ENCODE measurements at places on chromosomes 3 and 15.

- ATAC-seq = peak; percentile 76
Observed at GRCh38 chr3:129121792-129122411, at the start of gene RAB43. Gene RAB43 (minus strand): TSS chr3:129121804. CDS start chr3:129121489, 315 bp downstream.

GRCh38 chr3:95438274-95438673, 1375.4 kb downstream of the NSUN3 start:
- ATAC-seq = no peak

- ATAC-seq = no peak
Observed at GRCh38 chr15:94480289-94480834, 249.0 kb downstream of the MCTP2 start.

- ATAC-seq = no peak
Observed at GRCh38 chr3:25420885-25421284, 7.2 kb upstream of the RARB start.

GRCh38 chr3:15514663-15515340, 6.7 kb downstream of the COLQ start:
- ATAC-seq = no peak

DNA sequence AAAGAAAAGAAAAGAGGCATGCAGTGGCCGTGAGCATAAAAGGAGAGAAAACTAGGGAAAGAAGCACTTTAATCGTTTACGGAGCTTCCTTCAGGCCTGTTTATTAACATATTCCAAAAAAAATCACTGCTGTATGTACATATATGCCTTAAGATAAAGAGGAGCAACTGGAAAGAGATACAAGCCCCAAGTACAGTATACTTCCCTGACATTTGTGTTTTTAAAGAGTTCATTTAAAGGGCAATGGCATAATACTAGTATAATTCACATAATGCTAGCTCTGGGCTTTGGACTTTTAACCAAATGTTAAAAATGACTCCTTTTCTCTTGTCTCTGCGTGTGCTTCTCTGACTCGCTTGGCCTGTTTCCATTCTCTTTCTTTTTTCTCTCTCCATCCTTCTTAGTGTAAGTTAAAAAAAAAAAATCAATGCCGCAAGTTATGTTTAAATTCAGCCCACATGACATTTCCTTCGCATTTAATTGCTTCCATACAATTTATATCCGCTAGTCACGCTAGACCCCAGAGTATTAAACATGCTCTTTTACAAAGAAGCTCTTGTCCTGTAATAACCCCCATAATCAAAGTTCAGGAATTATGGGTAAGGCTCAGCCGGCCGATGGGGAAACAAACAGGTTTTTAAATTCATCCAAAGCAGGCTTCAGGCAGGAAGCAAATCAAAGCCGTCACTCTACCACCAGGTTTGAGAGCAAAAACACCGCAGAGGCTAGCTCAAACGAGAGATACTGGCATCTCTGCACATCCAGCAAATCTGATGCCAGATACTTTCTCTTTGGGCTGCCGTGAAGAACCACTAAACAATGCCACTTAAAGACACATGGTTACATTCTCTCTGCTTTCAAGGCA, 19.4 kb downstream of the WWTR1 start:
- ATAC-seq = no peak

DNA sequence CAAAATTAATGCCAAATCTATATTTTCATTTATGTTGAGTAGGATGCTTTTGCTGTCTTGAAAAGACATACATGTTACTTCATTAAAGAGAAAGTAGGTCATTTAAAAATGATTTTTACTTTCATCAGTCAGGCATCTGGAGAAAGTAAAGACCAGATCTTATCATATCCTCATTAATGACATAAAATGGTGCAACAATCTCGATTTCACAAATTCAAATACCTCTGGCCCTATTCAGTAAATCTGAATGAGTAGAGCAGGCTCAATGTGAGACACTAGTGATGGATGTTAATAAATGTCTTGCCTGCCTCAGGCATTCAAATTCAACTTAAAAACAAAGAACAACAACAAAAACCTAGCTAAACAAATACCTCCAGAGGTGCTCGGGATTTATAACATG, 714.1 kb downstream of the NAALADL2 start:
- ATAC-seq = no peak

- no peak for ATAC-seq
Observed at GRCh38 chr3:174062923-174063322, 665.4 kb downstream of the NLGN1 start.

GRCh38 chr15:96119734-96120133, 210.8 kb upstream of the NR2F2 start:
- no peak for ATAC-seq

- ATAC-seq = no peak
Observed at GRCh38 chr3:189232790-189233189, 61.0 kb downstream of the TPRG1 start.

GRCh38 chr15:101538996-101539395, 49.5 kb upstream of the PCSK6 start:
- no peak for ATAC-seq

DNA sequence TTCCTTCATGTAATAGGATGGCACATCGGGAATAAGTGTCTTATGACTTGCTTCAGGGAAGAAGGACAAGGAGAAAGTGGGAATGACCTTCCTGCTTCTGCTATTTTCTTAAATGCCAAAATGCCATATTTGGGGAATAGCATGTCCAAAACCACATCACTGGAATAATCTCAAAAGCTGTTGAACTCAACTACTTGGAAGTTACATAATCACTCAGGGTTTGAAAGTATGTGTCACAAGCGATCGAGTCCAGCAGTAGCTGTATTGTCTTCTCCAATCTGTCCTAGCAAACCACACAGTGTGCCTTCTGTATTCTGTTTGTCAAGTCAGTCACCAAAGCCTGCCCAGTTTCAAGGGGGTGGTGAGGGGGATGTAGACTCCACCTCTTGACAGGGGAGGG, 58.3 kb upstream of the GADL1 start:
- no peak for ATAC-seq

DNA sequence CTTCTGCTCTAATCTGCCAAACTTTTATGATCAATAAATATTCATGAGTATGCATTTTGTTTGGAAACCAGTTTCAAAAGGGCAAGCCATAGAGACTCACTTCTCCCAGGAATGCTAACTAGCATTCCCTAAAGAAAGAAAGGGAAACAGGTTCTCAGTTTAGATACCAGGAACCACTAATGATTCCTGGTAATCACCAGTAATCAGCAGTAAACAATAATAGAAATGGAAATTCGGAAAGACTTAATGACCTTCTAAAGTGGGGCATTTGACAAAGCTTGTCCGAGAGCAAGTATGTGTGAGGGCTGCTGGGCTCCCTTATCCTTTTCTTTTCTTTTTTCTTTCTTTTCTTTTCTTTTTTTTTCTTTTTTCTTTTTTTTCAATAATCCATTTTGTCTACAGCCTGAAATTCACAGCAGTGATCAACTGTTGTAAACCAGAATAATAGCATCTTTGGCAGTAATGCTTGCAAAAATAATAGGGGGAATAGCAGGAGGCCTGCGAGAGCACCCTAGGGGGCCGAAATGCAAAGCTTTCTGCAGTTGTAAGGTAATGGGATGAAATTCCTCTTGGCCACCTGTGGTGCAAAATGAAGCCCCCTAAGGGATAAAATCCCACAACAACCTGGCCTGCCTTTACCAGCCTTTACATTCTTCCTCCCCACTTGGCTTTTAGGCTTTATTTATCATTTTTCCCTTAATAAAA, 253.2 kb downstream of the ZPLD1 start:
- ATAC-seq = no peak

GRCh38 chr3:193963808-193964516, 172.0 kb upstream of the HES1 start:
- peak; percentile 62 for ATAC-seq

- no peak for ATAC-seq
Observed at GRCh38 chr3:129892486-129892856, 1.0 kb downstream of the TMCC1 start.

DNA sequence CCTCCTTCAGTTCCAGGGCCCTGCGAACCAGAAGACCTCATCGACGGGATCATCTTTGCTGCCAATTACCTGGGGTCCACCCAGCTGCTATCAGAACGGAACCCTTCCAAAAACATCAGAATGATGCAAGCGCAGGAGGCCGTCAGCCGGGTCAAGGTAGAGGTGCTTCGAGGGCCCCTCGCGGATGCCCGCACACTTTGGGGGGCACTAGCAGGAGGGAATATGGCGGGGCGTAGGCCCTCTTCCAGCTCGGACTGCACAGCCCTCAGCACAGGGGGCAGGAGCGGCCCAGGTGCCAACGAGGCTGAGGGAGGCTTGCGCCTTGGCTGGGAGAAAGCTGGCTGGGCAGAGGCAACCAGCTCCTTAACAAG, 176.6 kb downstream of the NSMCE3 start:
- ATAC-seq = no peak

DNA sequence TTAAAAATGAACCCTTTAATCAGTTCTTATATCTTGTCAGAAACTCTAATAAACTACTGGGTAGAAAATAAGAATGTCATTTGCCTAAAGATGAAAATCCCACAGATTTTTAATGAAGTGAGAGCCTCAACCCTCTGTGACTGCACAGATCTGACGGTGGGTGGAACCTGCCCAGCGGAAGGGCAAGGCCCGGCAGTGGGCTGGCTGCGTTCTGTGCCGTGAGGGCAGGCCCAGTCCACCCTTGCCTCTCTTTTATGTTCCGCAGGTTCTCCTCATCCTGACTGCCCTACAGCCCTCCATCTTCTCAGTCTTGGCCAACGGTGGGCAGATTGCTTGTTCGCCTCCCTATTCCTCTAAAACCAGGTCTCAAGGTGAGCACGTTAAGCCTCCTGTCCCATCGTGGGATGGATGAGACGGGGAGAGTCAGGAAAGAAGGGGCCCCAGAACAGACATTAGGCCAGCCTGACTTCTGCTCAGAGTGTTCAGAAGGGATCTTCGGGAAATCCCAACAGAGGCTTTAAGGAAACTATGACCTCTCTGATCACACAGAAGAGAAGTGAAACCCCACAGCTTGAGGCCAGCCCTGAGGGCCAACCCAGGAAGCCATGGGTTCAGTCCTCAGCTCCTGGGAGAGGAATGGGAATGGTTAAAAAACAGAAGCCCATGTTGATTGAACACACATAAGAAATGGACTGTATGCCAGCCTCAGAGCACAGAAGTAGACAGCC, 16.0 kb downstream of the SLC51A start:
- ATAC-seq = peak; percentile 88

DNA sequence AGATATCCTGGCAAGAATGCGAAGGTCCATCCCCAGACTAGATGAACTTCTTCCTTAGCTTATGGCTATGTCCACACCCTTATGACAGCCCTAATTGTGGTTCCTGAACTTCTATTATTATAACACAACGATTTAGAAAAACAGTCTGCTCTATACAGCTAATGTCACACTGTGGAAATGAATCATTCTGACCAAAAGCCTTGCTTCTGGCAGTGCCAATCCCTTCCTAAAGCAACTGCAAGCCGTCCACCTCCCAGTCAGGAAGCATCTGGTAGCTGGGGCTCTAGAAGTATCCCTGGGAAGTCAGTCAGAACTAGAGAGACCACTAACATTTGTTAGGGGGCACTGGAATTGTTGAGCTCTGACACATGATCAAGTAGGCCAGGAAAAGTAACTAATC, 45.0 kb downstream of the MYO5A start:
- no peak for ATAC-seq

GRCh38 chr15:39672184-39672583, 91.3 kb downstream of the THBS1 start:
- no peak for ATAC-seq

DNA sequence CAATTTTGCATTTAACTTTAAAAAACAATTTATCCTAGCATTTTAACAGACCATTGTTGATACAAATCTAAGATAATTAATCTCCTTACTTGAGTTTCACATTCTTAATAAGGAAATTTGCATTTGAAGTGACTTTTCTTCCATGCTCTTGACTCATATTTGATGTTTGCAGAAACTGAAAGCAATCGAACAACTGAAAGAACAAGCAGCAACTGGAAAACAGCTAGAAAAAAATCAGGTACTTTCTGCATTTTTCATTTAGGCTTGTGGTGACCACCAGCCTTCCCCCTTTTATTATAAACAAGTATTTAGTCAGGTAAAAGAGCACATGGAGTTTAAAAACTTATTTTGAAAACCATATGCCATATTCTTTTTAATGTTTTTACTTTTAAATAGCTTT, 20.1 kb upstream of the SELENOT start:
- no peak for ATAC-seq

- no peak for ATAC-seq
Observed at GRCh38 chr15:51848811-51849210, 19.4 kb downstream of the TMOD3 start.
